ENCODE measurements at places on chromosomes 4 and X. TPM values are rescaled to one million over a fixed set of nuclear protein-coding genes. Genes with fewer than 3 reads are reported as not detected.

Gene SH3TC1
- polyA plus RNA-seq = 27.6 TPM

Gene STOX2
- 9.0 TPM for polyA plus RNA-seq

Gene SEL1L3
- 11.2 TPM for polyA plus RNA-seq

Gene SPACA5
- not detected for polyA plus RNA-seq

Gene F8A2
- polyA plus RNA-seq = not detected

Gene DIAPH2
- polyA plus RNA-seq = 9.5 TPM

Gene DUSP9
- polyA plus RNA-seq = 50.4 TPM

Gene WAS
- 4.0 TPM for polyA plus RNA-seq

Gene CSAG3
- not detected for polyA plus RNA-seq

Gene CTAG2
- not detected for polyA plus RNA-seq

Gene HS6ST2
- polyA plus RNA-seq = 40.2 TPM

Gene SPOCK3
- 10.2 TPM for polyA plus RNA-seq

Gene FAM184B
- 0.52 TPM for polyA plus RNA-seq

Gene GNL3L
- polyA plus RNA-seq = 12.6 TPM

Gene RTL3
- polyA plus RNA-seq = not detected

Gene MAGED4B
- 70.9 TPM for polyA plus RNA-seq

Gene UGT2B7
- 68.1 TPM for polyA plus RNA-seq

Gene STK32B
- polyA plus RNA-seq = 9.6 TPM

Gene PDGFC
- 43.0 TPM for polyA plus RNA-seq

Gene CFP
- polyA plus RNA-seq = 0.95 TPM

Gene CPLX1
- polyA plus RNA-seq = 1.4 TPM

Gene CC2D2A
- polyA plus RNA-seq = 54.2 TPM

Gene PTPN13
- 119 TPM for polyA plus RNA-seq

Gene NLRP2B
- polyA plus RNA-seq = 0.06 TPM

Gene RTL9
- polyA plus RNA-seq = 0.20 TPM

Gene GPR34
- 4.6 TPM for polyA plus RNA-seq

Gene TAF7L
- polyA plus RNA-seq = 0.46 TPM

Gene ENOX2
- 21.2 TPM for polyA plus RNA-seq

Gene DUX4
- polyA plus RNA-seq = 0.98 TPM

Gene RAB41
- polyA plus RNA-seq = 0.74 TPM

Gene ARAP2
- polyA plus RNA-seq = 7.1 TPM

Gene USP17L5
- not detected for polyA plus RNA-seq

Gene RNF150
- 30.0 TPM for polyA plus RNA-seq

Gene USP17L11
- polyA plus RNA-seq = not detected

Gene FATE1
- polyA plus RNA-seq = not detected

Gene GPRASP1
- polyA plus RNA-seq = 11.8 TPM

Gene WNK3
- 5.1 TPM for polyA plus RNA-seq

Gene SH3D19
- polyA plus RNA-seq = 32.1 TPM

Gene FHL1
- polyA plus RNA-seq = 71.1 TPM

Gene F8
- 13.4 TPM for polyA plus RNA-seq

Gene SSX2B
- not detected for polyA plus RNA-seq

Gene ETNPPL
- polyA plus RNA-seq = 0.23 TPM

Gene CENPVL3
- 2.1 TPM for polyA plus RNA-seq

Gene PGAM4
- not detected for polyA plus RNA-seq

Gene MAOB
- 45.5 TPM for polyA plus RNA-seq

Gene GALNTL6
- 3.2 TPM for polyA plus RNA-seq

Gene SHROOM4
- polyA plus RNA-seq = 9.1 TPM

Gene MAP7D2
- 3.7 TPM for polyA plus RNA-seq

Gene IBSP
- polyA plus RNA-seq = not detected

Gene TEX13C
- polyA plus RNA-seq = not detected

Gene GLOD5
- polyA plus RNA-seq = 1.7 TPM

Gene RAB9B
- polyA plus RNA-seq = 3.3 TPM

Gene UBL4A
- polyA plus RNA-seq = 26.6 TPM

Gene MAP3K15
- polyA plus RNA-seq = 1.6 TPM

Gene PRDM8
- 0.59 TPM for polyA plus RNA-seq

Gene ASMT
- polyA plus RNA-seq = not detected
